ENCODE measurements at places on chromosomes 2 and 18.
A peak's percentile ranks its signal among the peaks of the same experiment; 100 is the strongest.

GRCh38 chr2:46034535-46034934, 262.7 kb upstream of the EPAS1 start:
- no peak for DNase-seq

- DNase-seq: no peak
These were observed 37.5 kb downstream of the ANO7 start for GRCh38 chr2:241225983-241226382.

GRCh38 chr2:227536445-227536844, 62.2 kb upstream of the SCYGR2 start:
- no peak for DNase-seq

DNA sequence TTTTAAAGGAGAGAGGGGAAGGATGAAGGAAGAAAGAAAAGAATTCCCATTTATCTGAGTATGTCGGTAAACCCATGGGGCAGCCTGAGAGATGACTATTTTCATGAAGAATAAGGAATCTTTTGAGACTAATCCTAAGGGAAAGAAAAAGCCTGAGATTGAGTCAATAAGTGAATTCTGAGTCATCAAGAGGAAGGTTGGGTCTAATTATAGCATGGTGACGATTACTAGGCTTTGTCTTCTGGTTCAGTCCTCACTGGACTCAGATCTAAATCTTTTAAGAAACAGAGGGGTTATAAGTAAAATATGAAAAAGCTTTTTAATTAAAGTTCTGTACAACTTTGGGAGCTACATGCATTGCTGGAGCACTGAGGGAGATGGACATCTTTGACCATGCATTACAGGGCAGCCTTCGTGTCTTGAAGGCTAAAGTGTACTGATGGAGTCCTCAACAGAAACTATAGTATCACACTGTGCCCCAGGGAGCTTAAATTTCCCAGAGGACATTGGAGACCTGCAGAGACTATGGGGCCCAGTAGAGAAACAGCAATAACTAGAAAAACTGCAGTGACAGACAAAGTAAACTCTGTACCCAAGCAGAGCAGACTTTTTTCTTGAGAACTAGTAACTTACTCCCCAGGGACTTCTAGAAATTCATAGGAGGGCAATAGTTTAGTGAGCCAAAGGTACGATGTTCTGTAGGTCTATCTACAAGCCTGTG, 260.9 kb downstream of the RAD51AP2 start:
- DNase-seq: no peak

- DNase-seq: no peak
These were observed 90.8 kb downstream of the ARL4C start for GRCh38 chr2:234406085-234406484.

DNA sequence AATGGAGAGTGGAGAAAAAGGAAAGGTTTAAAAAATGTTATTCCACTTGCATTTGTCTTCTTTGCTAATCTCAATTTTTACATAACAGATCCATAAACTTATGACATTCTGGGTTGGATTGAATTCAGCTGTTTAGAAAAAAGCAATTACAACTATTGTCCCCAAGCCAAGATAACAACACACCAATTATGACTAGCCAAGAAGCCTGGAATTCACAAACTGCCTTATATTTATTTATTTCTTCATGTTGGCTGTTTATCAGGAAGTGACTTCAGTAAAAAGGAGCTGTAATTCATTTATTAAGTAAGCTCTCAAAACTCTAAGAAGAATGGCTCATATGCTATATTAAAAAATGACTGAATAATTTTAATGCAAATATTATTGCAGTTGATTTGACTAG, 137.4 kb downstream of the CALCRL start:
- DNase-seq: no peak

GRCh38 chr2:122072666-122073065, 317.2 kb downstream of the TSN start:
- peak; percentile 55 for DNase-seq

- DNase-seq: no peak
These were observed 37.5 kb downstream of the CMPK2 start for GRCh38 chr2:6828299-6828584.

DNA sequence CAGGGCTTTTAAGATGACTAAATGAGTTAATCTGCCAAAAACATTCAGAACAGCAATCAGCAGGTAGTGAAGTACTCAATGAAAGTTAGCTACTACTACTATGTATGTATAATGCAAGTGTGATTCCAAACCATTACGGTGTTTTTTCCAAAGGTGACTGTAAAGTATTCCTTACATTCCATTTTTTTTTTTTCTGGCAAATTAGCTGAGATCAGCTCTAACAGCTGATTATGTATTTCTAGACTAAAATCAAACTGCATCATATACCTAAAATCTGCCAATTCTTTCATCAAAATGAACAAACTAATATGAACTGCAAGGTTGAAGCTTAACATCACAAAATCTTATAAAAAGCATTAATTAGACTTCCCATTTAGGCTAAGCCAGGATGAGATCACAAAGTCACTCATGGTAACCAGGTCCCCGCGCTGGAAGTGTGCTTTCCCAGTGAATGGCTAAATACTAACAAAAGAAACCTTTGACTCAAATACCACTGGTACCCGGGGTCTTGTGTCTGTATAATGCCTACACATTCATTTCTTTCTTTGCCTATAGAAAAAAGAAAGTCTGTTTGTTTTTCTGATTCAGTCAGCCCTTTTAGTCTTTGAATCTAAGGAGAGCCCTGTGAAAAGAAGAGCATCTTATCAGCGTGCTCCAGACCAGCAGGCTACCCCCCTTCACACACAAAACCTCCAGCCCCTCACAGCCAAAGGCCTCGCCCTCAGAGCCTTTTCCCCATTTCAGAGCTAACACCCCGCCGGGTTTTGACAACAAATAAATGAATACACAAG, 88.3 kb downstream of the RBMS1 start:
- DNase-seq: no peak

GRCh38 chr2:180374502-180375281, 367.6 kb upstream of the CWC22 start:
- no peak for DNase-seq

- no peak for DNase-seq
These were observed 3.7 kb downstream of the ANKRD53 start for GRCh38 chr2:70981866-70982810.

DNA sequence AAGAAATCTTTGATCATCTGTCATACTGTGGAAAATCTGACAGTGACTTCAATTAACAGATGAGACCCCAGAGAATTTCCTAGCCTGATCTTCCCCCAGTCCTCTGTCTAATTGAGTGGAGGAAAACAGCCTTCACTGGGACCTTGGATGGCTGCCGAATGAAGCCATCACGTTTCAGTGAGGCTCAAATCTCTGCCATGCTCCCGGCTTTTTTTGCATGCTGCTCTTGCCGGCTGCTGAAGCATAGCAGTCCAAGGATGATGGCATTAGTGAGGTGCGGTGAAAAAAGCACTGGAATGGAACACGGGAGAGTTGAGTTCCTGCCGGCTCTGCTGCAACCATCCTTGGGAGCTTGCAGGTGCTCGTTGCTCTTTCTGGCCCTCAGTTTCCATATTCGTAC, 430.5 kb downstream of the SLC4A3 start:
- DNase-seq: peak; percentile 71

GRCh38 chr2:168583710-168584521, 127.8 kb downstream of the CERS6 start:
- DNase-seq: peak; percentile 29

DNA sequence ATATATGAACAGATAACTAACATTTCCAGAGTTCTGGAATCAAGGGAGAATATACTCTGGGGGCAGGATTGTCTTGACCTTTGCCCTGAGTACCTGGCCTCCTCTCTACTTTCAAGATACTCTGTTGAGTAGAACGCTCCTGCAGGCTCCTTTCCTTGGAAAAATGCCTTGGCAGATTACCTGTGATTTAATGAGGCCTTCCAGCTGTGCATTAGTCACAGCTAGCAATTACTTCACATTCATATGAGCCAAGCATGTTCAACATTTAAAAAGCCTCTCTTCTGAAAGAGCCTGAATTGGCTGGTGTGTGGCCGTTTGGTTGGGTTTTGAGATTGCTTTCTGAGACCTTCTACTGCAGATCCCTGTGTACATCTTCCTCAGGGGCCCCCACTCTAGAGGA, 142.2 kb downstream of the PLCL1 start:
- no peak for DNase-seq

- DNase-seq: no peak
These were observed 853 bp downstream of the GNAL start for GRCh38 chr18:11689669-11690565.

GRCh38 chr2:75480971-75481836, 79.5 kb downstream of the EVA1A start:
- DNase-seq: no peak

- peak; percentile 99 for DNase-seq
These were observed 111.5 kb upstream of the SH3BP4 start for GRCh38 chr2:234840336-234840735.

- DNase-seq: no peak
These were observed 66.0 kb upstream of the KCTD1 start for GRCh38 chr18:26614374-26614773.

GRCh38 chr18:30967701-30968100, 74.8 kb downstream of the DSC3 start:
- DNase-seq: peak; percentile 12

GRCh38 chr2:37543999-37544557, 127.4 kb downstream of the CDC42EP3 start:
- DNase-seq: no peak

GRCh38 chr18:3269241-3269913, 7.4 kb downstream of the MYL12B start:
- DNase-seq: peak; percentile 32

GRCh38 chr2:60602828-60603532, 49.5 kb upstream of the BCL11A start:
- DNase-seq: no peak
